ENCODE measurements at places on chromosomes 5 and 9.

DNA sequence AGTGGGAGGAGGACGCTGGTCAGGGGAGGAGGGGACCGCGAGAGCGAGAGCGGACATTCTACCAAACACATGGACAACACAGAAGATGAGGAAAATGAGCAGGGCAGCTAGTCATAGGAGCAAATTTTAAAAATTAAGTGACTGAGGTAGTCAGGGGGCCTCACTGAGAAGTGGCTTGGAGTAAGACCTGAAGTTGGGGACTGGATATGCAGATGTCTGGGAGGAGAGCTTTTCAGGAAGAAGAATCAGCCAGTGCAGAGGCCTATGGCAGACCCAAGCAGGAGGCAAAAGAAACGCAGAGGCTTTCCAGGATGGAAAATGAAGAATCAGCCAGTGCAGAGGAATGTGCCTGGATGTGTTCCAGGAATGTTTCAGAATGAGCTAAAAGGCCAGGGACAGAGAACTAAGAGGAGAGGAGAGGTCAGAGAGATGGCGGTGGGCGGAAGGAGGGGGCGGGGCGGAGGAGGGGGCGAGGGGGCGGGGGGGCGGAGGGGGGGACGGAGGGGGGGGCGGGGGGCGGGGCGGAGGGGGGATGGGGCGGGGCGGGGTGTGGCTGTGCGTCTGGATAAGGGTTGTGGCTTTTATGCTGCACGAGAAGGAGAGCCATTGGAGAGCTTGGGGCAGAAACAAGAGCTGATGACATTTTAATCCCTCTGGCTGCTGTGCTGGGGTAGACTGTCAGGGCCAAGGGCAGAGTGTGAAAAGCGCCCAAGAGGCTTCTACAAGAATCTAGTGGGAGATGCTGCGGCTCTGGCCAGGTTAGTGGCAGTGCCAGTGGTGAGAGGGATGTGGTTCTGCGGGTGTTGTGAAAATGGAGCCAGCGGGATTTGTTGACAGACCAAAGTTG lies 129.6 kb downstream of the KCNIP1 start:
- no peak for DNase-seq

DNA sequence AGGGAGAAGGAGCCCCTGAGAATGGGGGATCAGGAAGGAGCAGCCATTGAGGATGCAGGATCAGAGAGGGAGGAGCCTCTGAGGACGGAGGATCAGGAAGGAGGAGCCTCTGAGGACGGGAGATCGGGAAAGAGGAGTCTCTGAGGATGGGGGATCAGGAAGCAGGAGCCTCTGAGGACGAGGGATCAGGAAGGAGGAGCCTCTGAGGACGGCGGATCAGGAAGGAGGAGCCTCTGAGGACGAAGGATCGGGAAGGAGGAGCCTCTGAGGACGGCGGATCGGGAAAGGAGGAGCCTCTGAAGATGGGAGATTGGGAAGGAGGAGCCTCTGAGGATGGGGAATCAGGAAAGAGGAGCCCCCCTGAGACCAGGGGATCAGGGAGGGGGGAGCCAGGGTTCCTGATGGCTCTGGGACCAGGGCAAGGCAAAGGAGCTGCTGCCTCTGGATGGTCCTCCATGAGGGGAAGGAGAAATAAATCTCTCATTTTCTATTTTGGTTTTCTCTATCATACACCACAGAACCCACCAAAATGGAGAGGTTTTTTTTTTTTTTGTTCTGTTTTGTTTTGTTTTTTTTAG lies 22.6 kb upstream of the SARDH start:
- DNase-seq: no peak

DNA sequence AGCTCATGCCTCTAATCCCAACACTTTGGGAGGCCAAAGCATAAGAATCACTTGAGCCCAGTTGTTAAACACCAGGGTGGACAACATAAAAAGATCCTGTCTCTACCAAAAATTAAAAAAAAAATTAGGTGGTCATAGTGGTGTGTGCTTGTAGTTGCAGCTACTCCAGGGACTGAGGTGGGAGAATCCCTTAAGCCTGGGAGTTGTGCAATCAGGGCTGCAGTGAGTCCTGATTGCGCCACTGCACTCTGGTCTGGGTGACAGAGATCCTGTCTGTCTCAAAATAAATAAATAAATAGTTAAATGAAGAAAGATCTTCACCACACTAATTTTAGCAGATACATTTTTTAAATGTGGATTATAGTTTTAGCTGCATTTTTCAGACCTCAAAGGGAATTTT lies 433.2 kb downstream of the MAT2B start:
- no peak for DNase-seq

DNA sequence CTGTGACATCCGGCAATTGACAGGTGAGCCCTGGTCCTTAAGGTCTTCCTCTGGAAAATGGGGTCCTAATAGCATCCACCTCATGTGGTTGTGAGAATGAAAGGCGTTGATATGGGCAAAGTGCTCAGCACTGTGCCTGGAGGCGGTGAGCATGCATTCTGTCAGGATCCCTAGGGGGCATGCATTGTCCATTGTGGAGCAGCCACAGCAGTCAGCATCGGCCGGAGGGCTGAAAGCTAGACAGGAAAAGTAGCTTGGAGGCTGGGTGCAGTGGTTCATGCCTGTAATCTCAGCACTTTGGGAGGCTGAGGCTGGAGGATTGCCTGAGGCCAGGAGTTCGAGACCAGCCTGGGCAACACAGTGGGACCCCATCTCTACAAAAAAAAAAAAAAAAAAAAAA lies 122.2 kb downstream of the LHX2 start:
- no peak for DNase-seq

- DNase-seq: no peak
These were observed 12.1 kb downstream of the CPLX2 start for GRCh38 chr5:175883506-175883905.

- no peak for DNase-seq
These were observed 89.9 kb upstream of the FSD1L start for GRCh38 chr9:105357937-105358336.

GRCh38 chr9:97860451-97861147 lies 7.6 kb downstream of the FOXE1 start:
- DNase-seq: no peak

Measured in activated CD4-positive, CD25-positive, alpha-beta regulatory T cell (primary cell).